ENCODE measurements at places on chromosomes 5 and 9. TPM values are rescaled to one million over a fixed set of nuclear protein-coding genes. Genes with fewer than 3 reads are reported as not detected.

Gene WHRN
- 3.7 TPM for total RNA-seq

Gene GABBR2
- total RNA-seq = not detected

Gene ZNF300
- 6.0 TPM for total RNA-seq

Gene GPBP1
- total RNA-seq = 33.7 TPM

Gene TRMO
- 5.6 TPM for total RNA-seq

Gene TMEFF1
- total RNA-seq = 0.62 TPM

Gene DPP7
- total RNA-seq = 25.3 TPM
